ENCODE measurements at places on chromosomes 5 and 9.

DNA sequence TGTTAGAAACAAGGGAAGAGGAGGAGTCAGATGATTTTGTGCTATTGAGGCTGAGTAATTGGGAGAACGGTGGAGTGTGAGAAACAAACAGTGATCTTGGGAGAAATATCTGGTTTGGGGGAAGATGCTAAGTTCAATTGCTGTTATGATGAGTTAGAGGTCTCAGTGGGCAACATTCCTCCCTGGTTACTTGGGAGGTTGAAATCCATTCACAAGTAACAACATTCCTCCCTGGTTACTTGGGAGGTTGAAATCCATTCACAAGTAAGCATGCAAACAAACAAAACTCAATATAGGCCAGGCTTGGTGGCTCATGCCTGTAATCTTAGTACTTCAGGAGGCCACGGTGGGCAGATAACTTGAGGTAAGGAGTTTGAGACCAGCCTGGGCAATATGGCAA lies 38.7 kb downstream of the AGXT2 start:
- no peak for DNase-seq

- no peak for DNase-seq
These were observed 7.8 kb upstream of the CCDC192 start for GRCh38 chr5:127695346-127695745.

DNA sequence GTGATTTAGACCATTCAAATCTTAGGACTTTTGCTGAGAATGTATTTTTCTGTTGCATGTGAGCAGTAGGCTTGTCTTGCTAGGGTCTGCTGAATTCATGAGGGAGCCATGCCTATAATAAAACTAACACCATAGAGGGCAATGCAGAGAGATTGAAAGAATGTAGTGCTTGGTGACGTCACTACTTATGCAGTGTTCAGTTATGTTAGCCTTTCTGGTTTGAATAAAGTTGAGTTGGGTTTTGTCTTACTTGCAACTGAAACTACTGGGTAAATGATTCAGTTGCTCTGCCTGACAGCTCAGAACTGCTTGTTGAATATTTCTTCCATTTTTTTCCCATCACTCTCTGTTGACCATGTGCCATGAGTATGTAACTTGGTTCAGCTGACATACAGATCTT lies 114.1 kb downstream of the PAM start:
- no peak for DNase-seq

DNA sequence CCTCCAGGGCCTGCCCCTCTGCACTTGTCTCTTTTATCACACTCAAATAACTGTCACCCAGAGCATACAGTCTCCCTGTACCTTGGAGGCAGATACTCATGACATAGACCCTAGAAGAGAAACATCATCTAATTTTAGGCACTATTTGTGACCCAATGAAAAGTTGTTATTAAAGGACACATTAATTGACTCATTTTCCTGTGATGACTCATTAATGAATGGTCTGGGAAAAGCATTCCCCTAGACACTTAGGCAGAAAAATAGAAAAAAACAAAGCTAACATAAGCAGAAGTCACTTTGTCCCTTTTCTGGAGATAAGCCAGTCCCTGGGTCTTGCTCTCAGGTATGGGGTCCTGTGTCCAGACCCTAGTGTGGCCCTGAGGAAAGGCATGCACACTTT lies 15.0 kb downstream of the TRPC7 start:
- no peak for DNase-seq

DNA sequence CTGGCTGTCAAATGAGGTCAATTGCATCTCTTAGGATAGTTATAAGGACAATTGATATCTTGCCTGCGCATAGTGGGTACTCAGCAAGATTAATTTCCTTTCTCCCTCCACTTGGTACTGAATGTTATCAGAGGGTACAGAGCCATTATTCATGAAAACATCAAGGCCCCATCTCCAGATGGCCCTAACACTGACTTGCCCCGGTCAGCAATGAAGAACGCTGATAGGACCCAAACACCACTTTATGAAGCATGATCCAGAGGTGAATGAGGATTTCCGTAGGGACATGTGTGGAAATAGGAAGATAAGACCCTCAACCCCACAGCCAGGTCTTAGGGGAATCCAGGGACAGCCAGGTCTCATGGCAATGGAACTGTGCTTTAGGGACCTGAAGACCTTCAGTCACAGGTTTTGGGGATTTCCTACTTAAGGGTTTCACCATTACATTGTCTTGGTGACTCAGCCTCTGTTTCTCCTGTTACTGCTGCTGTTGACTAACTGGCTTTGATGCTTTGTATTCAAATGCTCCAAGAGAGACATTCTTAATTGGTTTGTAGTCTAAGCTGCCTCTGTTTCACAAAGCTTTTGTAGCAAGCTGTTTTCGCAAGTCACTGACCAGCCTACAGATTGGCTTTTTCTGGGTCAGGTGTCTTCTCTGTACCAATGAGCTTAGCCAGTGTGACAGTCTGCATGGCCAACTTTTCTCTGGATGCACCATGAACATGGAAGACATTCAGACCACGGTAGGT lies 35.3 kb upstream of the IQGAP2 start:
- DNase-seq = no peak

DNA sequence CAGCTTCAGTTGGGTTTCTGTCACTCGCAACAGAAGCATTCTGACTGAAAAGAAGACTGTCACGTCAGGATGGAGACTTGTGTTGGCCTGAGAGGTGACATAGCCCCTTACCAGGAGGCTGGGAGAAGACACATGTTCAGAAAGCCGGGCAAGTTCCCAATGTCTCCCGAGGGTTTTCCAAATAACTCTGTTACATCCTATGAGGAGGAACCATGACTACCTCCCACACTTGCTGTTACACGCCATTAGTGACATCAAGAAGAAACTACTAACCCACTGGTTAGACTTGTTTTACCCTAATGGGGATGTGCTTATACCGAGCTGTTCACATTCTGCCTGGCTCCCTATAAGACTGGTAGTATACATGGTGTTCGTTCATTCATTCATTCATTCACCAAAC lies 33.3 kb downstream of the SH3PXD2B start:
- no peak for DNase-seq

GRCh38 chr9:130901498-130902203 lies 5.0 kb upstream of the QRFP start:
- no peak for DNase-seq

DNA sequence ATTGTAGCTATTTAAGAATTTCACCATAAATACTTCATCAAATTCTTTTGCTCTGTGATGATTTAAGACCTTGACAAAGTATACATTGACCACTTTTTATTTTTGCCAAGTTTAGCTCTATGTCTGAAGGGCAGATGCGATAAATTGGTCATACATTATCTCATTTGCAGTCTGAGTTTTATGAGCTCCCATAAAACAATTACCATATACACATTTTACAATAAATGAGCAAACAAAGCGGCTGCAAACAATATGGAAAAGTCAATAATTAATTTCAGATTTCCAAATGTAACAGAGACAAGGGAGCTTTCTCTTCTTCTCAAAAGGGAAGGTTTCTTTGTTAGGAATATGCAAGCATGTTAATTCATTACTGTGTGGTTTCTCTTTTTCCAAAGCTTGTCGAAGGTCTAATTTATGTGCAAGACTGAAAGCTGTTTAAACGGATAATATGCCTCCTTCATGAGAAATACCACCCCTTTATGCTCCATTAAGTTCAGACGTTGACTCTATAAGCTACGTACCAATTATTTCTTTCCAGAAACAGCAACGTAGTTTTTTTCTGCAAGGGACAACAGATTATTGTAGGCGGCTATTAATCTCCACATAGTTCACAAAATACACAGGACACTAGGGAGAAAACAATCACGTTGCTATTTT lies 7.0 kb upstream of the IZUMO3 start:
- DNase-seq = no peak

DNA sequence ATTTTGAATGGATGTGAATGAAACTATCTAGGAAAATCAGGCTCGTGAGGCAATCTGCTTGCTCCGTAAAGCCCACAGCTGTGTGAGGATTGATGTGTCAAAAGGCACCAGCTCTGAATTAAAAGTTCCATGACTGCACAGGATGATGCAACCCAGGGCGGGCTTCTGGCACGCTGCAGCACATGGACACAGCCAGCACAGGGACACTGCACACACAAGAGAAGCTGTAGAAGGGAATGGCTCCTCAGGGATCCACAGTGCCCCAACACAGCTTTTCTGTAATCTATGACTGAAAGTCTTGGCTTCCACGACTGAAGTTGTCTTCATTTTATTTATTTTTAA lies 151.0 kb downstream of the GCNT1 start:
- no peak for DNase-seq

DNA sequence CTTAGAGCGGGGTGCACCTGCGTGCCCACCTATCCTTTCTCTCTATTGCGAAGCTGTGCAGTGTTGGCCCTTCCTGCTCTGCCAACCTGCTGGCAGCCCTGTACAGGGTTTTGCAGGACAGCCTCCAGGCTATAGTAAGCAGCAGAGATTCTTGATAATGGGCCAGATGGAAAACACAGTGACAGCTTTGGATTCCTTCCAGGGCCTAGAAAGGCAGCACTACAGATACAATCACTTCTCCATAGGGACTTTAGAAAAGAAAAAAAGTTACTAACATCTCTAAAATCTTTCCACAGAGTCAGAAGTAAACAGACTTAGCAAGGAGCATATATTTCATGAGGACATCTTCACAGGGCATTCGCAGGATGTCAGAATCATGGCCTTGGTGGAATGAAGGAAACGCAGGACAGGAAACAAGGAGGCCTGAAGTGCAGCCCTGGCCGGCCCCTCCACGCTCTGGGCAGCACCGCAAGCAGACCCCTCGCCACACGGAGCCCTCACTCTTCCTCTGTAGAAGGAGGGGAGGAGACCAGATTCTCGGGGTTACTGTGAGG lies 172.1 kb upstream of the GAS1 start:
- DNase-seq = no peak

DNA sequence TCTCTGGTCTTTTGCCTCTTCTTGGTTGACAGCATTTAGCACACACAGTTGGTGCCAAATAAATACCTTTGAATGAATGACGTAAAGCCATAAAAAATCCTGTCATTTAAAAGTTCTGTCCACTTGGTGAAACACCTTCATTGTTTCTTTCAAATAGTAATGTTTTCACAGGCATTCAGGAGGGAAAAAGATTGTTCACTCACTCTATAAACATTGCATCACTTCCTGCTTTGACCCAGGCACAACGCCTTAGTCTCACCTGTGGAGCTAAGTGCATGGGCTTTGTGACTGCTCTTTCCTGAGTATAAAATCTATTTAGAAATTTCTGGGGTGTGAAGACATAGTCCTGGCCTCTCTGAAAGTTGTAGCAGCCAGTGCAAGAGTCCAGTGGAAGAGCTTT lies 88.9 kb upstream of the CXCL14 start:
- no peak for DNase-seq

DNA sequence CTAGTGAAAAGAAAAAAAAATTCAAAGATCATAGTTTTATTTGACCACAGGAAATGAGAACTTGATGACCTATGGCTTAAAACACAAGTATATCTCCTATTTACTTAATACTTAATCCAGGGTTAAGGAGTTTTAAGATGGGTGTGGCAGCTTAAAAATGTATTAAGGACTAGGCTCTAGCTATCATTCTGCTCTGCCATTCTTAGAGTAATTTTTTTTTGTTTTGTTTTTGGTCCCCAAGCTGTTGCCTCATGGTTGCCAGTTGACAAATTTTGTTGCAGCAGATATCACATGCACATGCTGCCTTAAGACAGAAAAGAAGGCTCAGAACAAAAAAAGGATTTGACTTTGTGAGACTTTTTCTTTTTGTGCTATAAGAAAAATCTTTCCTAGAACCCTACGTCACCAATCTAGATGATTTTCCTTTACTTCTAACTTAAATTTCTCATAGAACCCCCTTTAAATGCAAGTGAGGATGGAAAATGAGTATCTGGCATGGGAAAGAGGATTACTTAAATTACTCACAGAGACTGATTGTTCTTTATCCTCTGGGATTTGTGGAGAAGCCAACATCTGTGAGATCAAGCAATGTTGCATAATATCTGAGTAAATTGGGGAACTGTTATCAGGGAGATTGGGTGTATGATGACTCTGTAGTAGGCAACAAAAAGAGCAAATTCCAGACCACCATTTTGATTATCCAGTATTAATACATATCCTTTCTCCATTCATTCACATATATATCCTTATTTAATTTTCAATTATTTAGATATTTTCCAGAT lies 364.7 kb upstream of the CD180 start:
- DNase-seq = no peak

- DNase-seq = no peak
These were observed 51.9 kb downstream of the SLC25A46 start for GRCh38 chr5:110790673-110791072.

DNA sequence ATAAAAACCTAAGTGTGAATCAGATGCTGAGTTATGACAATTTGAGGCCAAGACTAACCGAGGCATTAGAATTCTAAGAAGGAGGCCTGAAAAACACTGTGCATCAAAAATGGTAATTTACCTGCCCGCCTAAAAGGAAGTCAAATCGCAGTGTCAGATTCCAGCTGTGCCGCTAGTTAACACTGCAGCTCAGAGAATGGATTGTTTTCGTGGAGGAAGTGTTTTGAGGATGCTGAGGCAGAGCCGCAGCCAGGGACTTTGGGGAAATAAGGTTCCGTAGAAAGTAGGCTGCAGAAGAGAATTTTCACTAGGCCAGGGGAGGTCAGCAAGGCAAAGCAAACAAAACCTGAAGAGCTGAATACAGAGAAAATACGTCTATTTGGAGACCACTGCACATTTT lies 226.4 kb upstream of the ISL1 start:
- no peak for DNase-seq

- no peak for DNase-seq
These were observed 3.8 kb upstream of the IQGAP2 start for GRCh38 chr5:76399268-76399667.

DNA sequence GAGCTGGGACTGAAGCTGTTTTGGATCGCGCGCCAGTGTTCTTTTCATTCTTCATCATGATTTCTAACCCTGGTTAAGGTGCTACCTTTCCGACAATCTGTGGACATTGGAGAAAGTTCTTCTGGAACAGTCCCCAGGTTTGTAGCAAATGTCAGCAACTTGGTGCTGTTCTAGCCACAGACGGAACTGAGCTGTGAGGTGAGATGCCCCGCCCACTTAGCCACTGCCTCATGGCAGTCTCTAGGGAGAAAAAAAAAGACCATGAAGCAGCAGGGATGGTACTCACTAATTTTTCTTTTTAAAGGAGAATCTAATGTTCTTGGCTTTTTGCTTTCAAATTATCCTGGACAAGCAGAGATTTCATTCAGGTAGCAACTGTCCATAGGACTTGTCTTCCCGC lies 72.1 kb upstream of the STK32A start:
- DNase-seq = no peak

DNA sequence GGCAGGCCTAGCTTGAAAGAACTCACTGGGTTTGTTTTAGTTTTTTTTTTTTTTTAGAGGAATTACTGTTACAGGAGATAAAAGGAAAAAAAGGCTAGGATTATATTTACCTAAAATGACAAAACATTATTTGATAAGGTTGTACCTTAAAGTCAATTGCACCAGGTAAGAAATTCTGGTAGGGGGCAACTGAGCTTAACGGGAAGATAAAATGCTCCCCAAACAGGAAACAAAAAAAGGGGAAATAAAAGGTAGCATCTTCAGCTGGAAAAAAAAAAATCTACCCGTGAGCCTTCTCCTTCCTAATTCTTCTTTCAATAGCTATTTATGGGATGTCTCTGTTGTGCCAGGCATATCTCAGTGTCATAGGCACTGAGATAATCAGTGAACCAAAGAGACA lies 164.5 kb downstream of the PIK3R1 start:
- no peak for DNase-seq

Data from GM18507 (cell line).